ENCODE measurements at places on chromosomes 13 and 19.
A peak's percentile ranks its signal among the peaks of the same experiment; 100 is the strongest.

GRCh38 chr13:35694031-35694430, 217.5 kb upstream of the MAB21L1 start:
- no peak for DNase-seq

- peak; percentile 55 for DNase-seq
These were observed 558 bp downstream of the MZT1 start for GRCh38 chr13:72726726-72727416.

- no peak for DNase-seq
These were observed 64.2 kb downstream of the SOX1 start for GRCh38 chr13:112131081-112131712.

DNA sequence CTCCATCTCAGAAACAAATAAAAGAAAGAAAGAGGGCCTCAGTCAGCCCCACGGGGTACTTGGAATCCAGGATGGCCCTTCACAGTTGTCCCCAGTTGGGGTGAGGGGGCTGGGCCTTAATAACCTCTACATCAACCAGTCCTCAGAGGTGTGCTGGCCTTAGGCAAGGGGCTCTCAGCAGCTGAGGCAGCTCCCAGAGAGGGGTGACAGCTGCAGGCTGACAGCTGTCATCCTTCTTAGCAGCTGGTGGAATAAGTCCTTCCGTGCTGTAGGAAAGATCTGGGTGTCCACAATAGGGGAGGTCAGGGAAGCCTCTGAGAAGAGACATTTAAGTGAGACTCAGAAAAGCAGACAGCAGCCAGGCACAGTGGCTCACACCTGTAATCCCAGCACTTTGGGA, 7.4 kb downstream of the BCAM start:
- no peak for DNase-seq

GRCh38 chr13:112754281-112755025, 64.6 kb downstream of the ATP11A start:
- no peak for DNase-seq

- DNase-seq, result no peak
These were observed 8.9 kb upstream of the TMEM160 start for GRCh38 chr19:47057328-47057727.

DNA sequence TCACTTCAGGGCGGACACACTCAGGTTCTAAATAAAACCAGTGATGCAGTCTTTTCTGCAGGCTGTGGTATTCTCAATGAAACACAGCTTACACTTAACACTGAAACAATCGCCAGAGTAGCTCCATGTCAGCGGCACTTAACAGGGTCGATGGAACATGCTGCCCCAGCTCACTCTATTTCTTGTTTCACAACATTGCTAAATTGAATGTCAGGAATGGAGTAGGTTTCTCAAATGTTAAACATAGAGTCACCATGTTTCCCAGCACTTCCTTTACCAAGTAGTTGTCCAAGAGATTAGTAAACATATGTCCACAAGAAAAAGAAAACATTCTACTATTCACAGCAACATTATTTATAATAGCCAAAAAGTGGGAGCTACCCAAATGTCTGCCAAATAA, 306.9 kb downstream of the SLITRK6 start:
- DNase-seq, result no peak

- no peak for DNase-seq
These were observed 283.4 kb downstream of the DACH1 start for GRCh38 chr13:71583581-71583980.

GRCh38 chr13:36766295-36766694, 52.7 kb upstream of the RFXAP start:
- no peak for DNase-seq

GRCh38 chr13:74077792-74078191, 56.4 kb downstream of the KLF12 start:
- no peak for DNase-seq

DNA sequence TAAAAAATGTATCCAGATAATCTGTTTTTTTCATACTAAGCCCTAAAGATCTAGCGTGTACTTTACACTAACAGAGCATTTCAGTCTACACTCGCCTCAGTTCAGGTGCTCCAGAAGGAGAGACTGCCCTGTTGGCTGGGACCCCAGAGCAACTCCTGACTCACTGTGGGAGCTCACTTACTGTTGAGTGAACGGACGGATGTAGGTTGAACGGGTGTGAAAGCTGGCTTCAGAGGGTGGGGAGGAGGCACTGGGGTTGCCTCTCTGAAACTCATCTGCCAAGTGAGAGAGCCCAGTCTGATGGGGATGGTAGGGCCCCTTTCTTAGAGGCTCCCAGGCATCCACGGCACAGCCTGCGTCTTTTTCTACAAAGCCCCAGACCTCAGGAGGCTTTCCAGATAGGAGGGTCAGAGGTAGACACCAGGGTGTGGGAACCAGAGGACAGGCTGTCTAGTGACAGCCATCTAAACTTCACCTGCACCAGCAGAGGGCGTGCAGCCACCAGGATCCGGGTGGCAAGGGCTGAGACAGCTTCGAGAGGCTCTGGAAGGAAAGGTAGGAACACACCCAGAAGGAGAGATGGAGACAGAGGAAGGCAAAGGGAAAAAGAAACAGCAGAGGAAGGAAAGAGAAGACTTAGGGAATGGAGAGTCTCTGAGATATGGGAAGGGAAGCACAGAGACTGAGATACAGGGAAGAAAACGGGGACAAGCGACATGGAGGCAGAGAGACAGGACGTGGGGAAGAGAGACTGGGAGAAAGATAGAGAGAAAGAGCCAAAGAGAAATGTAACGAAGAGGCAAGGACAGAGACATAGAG, 3.7 kb downstream of the KASH5 start:
- DNase-seq, result peak; percentile 76

DNA sequence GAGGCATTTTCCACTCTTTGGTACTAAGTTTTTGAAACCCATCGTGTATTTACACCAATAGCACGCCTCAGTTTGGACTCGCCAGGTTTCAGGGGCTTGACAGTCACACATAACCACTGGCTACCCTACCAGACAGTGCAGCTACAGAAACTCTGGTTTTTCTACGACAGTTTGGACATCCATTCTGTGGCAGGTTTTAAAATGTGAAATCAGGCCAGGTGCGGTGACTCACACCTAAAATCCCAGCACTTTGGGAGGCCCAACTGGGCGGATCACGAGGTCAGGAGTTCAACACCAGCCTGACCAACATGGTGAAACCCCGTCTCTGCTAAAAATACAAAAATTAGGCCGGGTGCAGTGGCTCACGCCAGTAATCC, 13.2 kb downstream of the KDELR1 start:
- DNase-seq, result no peak

DNA sequence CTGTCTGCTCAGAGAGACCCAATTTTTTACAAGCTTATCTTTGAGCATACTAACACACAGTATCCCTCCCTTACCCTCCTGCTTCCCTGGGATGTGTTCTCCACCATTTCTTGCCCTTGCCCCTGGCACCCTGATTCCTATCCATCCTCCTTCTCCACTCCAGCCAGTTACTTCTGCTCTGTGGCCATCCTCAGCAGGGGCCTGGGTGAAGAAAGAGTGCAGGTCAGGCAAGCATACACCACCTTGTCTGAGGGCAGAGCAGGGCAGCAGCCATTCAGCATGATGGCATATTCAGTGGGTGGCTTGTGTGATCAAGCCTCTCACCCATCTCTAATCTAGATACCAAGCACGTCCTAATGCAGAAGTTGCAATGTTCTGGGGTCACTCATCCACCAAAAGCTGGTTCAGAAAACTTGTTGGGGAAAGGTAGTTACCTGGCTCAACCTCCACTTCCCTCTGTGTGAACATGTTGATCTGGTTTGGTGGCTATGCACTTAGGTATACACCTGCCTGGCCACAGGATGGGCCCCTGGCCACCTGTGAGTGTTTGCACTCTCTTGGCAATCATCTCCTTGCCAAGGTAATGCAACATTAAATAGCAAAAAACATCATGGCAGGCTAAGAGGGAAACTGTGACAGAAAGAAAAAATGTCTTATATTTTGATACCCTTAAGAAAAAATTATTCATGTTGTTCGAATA, 900.3 kb upstream of the MIR17HG start:
- DNase-seq, result no peak

GRCh38 chr19:15417699-15418098, 1.1 kb downstream of the AKAP8L start:
- DNase-seq, result no peak

DNA sequence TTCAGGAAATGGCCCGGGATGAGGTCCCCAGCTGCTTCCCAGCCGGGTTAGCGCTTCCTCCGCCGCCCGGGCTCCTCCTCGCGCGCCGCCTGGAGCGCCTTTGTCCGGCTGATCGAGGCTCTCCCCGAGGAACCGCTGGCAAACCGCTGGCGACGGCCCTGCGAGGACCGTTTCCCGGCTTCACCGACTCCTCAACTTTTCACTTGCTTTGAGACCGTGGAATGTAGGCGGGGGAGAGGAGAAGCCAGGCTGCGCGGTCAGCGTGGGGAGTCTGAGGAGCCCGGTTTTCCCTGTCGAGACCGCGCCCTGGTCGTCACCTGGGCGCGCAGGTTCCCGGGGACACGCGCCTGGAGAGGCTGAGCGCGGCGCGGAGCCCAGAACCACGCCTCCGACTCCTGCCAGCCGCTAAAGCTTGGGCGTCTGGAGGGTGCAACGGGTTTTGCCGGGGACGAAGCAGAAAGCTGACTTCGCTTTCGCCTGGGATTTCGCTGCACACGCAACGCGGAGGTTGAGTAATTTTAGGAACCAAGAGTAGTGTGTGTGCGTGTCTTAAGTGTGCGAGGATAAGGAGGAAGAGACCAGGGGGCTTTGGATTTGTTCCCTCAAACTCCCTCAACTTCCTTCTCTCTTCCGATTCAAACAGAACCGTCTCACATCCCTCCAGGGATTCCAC, 7.3 kb upstream of the DGKH start:
- peak; percentile 88 for DNase-seq

Measured in inflammatory macrophage treated with lipopolysaccharide for 4 hours (primary cell).